ENCODE measurements at places on chromosomes 13 and 19.

DNA sequence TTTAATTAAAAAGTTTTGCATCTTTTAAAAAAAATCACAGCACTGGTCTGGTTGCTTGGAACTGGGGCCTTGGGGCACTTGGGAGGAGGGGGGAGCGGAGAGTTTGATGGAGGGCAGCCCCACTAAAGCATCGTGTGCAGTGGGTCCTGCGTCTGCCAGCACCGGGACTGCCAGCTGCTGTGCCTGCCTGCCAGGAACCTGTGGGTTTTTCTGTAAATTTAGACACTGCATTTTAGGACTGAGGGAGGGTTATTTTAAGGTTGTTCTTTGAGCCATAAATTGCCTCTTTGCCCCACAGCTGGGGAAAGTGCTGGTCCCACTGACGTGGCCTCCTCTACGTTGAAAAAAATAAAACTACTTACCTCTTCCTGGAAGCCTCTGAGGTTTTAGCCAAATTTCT lies 2.9 kb downstream of the KLF2 start:
- no peak for DNase-seq

- DNase-seq, result no peak
Observed at GRCh38 chr19:44856421-44857083, 10.5 kb downstream of the NECTIN2 start.

DNA sequence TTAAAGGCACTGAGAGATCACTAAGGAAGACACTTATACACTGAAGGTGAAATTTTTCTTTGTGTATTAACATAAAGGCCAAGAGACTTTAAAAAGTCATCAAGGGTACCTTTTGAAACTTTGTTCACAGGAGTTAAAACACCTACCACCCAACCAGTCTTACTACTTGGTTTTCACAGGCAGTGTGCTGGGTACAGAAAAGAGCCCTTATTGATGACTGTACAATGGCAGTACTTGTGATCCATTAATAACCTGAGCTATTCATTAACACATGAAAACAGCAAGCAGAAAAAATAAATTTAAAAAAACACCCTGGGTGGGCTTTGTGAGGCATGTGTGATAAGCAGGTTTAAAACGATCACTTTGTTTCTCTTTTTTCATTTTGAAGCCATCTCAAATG lies 148.9 kb downstream of the TBC1D4 start:
- no peak for DNase-seq

DNA sequence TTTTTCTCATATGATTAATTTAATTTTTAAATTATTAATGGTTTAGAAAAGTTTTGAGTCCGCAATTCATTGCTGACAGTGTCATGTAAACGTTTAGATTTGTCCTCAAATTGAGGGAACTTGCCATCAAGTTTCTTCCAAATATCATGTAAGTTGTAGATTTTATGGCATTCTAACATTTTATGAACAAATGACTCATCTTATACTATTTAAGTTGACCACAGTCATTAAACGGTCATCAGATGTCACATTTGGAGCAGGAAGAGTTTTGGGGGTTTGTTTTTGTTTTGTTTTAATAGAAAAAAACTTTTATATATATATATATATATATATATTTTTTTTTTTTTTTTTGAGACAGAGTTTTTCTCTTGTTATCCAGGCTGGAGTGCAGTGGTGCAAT lies 4.3 kb downstream of the ZNF114 start:
- DNase-seq, result no peak

DNA sequence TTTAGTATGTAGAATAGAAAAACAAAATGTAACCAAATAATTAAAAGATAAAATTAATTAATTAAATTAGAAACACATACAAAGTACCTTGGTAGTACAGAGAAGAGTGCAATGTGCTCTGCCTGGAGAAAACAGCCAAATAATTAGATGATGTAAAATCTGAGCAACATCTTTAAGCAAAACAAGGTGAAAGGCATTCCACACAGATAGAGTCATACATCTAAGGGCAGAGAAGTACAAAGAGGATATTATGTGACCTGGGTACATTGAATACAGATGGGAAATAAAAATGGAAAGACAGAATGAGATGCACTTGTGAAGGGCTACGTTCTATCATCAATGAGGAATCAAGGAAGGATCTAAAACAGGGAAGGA lies 25.2 kb upstream of the FNDC3A start:
- no peak for DNase-seq

Data from vagina (tissue), 2 donors.